ENCODE measurements at places on chromosomes 6 and 20.

GRCh38 chr6:66638099-66638498 lies 931.1 kb upstream of the EYS start:
- DNase-seq, result no peak

DNA sequence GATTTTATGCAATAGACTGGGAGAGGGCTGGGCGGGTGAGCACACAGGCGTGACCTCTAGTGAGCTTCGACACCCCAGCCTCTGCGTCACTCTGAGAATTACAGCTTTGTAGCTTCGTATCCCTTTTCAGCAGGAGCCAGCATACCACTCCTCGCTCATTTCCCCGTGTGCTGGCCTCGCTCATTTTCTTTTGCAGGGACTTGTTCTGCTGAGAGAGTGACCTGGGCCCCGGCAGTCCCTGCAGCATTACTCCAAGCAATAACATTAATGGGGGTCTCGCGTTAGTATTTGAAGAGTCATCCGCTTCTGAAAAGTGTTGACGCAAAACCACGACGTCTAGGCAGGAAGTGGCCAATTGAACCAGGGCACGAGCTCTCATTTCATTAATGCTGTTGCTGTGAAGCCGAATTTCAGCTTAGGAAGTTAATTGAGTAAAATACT lies 193.7 kb downstream of the QKI start:
- DNase-seq, result no peak

DNA sequence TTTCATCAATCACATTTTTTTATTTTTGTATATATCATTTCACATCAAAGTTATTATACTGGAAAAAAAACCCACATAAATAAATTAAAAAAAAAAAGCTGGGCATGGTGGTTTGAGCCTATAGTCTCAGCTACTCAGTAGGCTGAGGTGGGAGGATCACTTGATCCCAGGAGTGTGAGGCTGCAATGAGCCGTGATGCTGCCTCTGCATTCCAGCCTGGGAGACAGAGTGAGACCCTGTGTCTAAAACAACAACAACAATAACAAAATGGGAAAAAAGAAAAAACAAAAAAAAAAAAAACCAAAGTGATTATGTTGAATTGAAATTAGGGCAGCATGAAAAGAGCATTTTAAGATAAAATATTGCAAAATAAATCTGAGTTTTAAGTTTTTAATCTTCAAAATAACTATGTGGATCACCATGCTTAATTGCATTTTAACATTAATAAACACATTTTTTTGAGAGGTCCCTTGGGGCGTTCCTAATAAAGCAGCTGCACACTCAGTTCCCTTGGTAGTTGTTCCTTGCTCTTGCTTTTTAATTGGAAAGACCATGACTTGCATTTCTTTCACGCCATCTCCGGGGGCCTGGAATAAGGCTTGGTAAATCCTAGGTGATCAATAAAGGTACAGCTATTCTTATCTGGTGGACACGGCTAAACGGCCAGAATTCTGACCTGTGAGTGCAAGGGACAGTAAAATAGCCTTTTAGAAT lies 15.1 kb downstream of the NOX3 start:
- no peak for DNase-seq

GRCh38 chr6:98514796-98515195 lies 319.6 kb upstream of the POU3F2 start:
- DNase-seq, result no peak

- DNase-seq, result no peak
Measured at GRCh38 chr6:52376763-52377162, 14.8 kb downstream of the PAQR8 start.

DNA sequence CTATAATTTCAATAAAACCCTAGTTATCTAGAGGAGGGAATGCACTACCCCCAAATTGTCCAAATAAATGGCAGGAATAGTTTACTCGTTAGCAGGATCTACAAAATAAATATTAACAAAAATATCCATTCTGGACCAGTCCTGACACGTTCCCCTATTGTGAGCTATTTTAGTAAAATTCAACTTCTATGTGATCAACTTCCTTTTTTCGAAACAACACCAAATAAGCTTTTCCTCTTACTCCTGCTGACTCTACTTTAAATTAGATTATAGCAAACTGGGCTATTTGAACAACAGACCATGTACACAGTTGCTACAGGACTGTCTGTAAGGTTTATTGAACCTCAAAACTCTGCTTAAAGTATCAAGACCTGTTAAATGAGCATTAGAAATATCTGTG lies 154.3 kb downstream of the IPCEF1 start:
- DNase-seq, result no peak

DNA sequence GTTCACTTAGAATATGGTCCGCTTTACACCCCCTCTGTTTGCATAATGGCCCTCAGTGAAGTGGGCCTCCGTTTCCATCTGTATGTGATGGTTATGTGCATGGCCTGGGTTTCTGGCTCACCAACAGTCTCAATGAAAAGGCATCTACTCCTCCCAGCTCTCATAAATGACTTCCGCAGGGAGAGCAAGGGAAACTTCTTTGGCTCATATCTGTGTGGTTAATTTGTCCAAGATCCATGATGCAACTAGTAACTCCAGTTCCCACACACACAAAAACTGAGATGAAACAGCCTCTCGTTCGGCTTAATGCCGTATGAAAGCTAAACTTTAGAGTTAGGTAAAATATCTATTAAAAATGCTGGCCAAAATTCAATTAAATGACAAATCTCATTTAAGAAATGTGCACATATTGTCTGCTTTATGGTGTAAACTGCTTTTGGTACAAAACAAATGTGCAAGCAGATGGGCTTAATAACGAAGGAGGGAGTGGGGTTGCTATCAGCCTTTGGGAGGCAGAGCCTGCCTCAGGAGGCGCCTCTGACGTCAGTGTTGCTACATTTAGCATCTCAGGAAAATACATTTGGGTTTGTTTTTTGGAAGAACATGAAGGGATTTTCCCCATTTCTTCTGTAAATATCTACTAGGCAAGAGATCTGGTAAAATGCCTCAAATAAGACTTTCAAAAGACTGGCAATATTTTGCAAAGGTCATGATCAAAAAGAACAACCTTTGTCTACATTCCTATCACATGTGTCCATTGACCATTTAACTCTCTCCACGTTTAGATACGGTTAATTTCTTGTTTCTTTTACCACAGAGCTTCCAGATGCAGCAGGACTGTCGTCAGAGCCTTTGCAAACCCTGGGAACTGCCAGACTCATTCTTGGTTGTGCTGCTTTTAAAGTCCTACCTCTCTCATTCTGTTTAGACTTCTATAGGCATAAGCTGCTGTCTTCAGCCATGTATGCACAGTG lies 96.8 kb downstream of the ARMC2 start:
- DNase-seq, result no peak

DNA sequence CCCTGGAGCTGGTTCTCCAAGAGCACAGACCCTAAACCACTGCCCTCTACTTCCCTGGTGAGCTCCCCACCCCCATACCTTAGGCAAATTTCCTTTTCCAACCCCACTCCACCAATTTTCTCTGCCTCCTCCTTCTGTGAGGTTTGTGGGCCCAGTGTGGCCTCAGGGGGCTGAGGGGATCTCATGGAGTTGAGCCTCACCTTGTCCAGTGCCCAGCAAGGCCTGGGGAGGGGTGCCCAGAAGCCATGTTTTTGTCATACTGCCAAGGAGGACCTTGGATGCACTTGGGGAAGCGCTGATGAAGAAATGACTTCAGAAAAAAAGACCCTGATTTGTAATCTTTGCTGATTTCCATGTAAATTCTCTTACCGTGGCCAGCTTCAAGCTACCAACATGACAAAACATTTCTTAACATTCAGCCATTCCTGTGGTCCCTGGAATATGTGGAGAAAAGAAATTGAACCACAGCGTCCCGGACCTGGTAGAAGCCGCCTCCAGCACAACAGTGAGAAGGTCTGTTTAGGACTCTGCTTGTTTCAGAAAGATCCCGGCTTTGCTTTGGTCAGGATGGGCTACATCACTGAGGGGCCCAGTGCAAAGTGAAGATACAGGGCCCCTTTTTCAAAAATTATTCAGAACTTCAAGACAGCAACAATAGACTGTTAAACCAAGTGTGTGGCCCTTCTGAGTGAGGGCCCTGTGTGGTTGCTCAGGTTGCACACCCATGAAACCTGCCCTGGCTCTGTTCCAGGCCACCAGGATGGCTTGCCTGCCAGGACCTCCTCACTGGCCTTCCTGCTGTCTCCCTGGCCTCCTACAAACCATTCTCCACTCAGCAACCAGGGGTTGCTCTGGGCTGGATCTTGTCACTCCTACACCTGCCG lies 52.5 kb downstream of the CHMP4B start:
- DNase-seq, result no peak

GRCh38 chr6:31004794-31005193 lies 5.5 kb upstream of the MUC22 start:
- DNase-seq, result no peak

DNA sequence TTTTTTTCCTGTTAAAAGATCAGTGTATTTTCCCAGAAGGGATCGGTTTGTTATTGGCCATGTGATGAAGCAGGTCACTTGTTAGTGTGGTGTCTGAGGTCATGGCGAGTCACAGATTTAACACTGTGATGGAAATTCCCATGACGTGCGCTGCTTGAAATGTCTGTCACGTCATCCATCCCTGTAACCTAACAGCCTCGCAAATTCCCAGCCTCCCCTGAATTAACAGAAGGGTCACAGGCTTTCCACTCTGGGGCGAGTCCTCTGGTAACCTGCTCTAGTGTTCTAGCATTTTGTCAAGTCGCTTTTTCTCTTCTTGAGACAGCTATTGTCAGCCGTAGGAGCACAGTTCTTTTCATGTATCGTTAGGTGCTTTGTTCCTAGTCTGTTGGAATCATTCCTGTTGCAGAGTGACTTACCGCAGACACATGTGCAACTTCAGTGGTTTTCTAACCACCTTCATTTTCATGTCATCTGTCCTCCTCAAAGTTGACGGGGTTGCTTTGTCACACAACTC lies 137.2 kb downstream of the MAP3K4 start:
- no peak for DNase-seq

GRCh38 chr6:2562721-2563451 lies 187.8 kb downstream of the MYLK4 start:
- no peak for DNase-seq

- no peak for DNase-seq
Measured at GRCh38 chr6:88266126-88266525, 100.0 kb upstream of the CNR1 start.

- no peak for DNase-seq
Measured at GRCh38 chr20:6665621-6666355, 101.7 kb upstream of the BMP2 start.

GRCh38 chr20:17357238-17357637 lies 130.4 kb downstream of the PCSK2 start:
- no peak for DNase-seq

- DNase-seq, result no peak
Measured at GRCh38 chr6:109580519-109580918, 97.5 kb upstream of the ZBTB24 start.

- DNase-seq, result no peak
Measured at GRCh38 chr6:116764961-116765841, at the start of gene FAM162B. TSS of gene FAM162B (minus strand) at chr6:116765719. CDS start at chr6:116765576, 143 bp downstream.

- DNase-seq, result no peak
Measured at GRCh38 chr20:19176470-19177052, 35.9 kb upstream of the SLC24A3 start.

- no peak for DNase-seq
Measured at GRCh38 chr6:38973178-38974057, 75.2 kb upstream of the GLP1R start.

GRCh38 chr6:79430913-79431536 lies 106.2 kb downstream of the LCA5 start:
- DNase-seq, result no peak

- DNase-seq, result no peak
Measured at GRCh38 chr20:13928901-13929300, 61.5 kb downstream of the SEL1L2 start.

DNA sequence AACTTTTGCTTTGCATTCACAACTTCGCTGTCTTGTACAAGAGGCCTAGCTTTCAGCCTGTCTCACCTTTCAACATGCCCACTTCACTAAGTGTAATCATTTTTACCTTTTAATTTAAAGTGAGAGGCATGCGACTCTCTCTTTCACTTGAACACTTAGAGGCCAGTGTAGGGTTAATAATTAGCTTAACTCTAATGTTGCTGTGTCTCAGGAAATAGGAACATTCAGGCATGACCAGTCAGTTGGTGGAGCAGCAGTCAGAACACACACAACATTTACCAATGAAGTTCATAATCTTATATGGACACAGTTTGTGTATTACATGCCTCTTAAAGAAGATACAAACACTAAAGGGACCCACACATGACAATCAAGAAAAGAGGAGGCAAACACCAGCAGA lies 47.6 kb downstream of the HTR1B start:
- DNase-seq, result no peak

- no peak for DNase-seq
Measured at GRCh38 chr6:81985191-81985590, 232.7 kb upstream of the TENT5A start.

GRCh38 chr6:14089224-14089623 lies 28.3 kb upstream of the CD83 start:
- no peak for DNase-seq

DNA sequence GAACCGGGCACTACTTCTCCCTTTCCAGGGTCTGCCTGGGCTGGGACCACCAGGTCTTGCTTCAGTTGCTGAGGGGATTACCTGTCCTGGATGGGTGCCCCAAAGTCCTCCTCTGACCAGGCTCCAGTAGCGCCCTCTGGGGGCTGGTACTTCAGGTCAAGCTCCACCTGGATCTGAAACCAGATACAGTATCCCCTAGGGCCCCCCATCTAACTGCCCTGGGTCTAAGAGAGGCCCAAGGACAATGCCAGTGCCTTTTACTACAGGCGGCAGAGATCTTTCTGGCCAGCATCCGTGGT lies 11.2 kb upstream of the SPAG4 start:
- no peak for DNase-seq

DNA sequence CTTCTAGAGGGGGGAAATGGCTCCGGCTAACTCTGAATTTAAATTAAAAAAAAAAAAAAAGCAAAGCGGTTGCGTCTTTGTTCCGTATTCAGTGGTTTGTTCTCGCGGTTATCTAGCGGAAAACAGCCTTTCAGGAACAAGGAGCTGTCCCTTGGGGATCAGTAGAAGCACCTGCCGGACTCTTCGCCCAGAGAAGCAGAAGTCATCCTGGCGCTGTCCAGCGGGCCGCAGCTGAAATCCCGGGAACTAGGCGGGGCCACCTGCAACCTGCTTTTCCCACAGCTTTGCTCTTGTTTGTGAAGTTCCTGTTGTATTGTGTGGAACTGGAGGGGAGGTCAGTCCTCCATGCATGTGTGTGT lies 43.9 kb upstream of the GJE1 start:
- DNase-seq, result no peak

- DNase-seq, result no peak
Measured at GRCh38 chr20:37669062-37669772, 24.6 kb upstream of the CTNNBL1 start.

DNA sequence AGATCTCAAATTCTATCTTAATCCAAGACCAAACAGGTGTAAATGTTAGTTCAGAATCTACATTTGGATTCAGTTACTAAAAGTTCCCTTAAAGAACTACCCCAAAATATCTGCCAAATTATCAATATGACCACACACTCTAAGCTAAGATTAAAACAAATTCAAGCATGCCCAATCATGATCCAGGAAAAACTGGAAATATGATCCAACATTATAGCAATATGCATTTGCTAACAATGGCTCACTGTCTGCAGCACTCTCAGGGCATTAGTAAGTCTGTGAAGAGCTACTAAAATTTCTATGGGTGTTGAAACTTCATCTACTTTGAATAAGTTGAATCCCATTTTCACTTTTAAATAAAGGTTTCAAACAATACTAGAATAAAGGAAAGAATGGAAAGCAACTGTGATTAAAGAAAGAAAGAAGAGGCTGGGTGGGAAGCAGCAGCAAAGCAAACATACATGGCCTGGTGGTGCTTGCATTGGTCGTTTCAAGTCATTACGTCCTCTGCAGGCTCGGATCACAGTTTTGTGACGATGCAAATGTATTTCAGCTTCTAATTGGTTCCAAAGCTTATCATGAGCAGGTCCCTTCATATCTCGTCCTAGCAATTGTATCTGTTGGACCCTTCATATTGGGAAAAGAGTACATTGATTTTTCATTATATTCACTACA lies 29.2 kb downstream of the GOPC start:
- DNase-seq, result no peak

Data from memory B cell (primary cell).